Vagina (tissue), 2 donors: ENCODE measurements at places on chromosomes 6 and 20.
A peak's percentile ranks its signal among the peaks of the same experiment; 100 is the strongest.

- no peak overlapping the region for H3K27ac ChIP-seq
- H3K4me1 ChIP-seq = no peaks in the 10 kb centered on the region
- peaks cover 1% of the 10 kb centered on the region for H3K36me3 ChIP-seq
- DNase-seq = no peak
- H3K27me3 ChIP-seq = no peaks in the 10 kb centered on the region
- no peak overlapping the region for H3K4me3 ChIP-seq
Measured at GRCh38 chr6:24520929-24521546, 26.3 kb downstream of the ALDH5A1 start.

- no peaks in the 10 kb centered on the region for H3K36me3 ChIP-seq
- no peak for DNase-seq
- no peak overlapping the region for H3K4me3 ChIP-seq
Measured at GRCh38 chr6:125984311-125984710, 2.0 kb upstream of the TRMT11 start.

- no peak overlapping the region for H3K27ac ChIP-seq
- H3K27me3 ChIP-seq = no peaks in the 10 kb centered on the region
- no peak for DNase-seq
- H3K36me3 ChIP-seq = no peaks in the 10 kb centered on the region
- no peak overlapping the region for H3K4me3 ChIP-seq
- H3K4me1 ChIP-seq = no peaks in the 10 kb centered on the region
Measured at GRCh38 chr6:46963626-46964025, 41.9 kb upstream of the ADGRF5 start.

- no peaks in the 10 kb centered on the region for H3K36me3 ChIP-seq
- H3K4me3 ChIP-seq = no peak overlapping the region
- no peaks in the 10 kb centered on the region for H3K4me1 ChIP-seq
Measured at GRCh38 chr6:160102956-160103824, 18.4 kb upstream of the SLC22A1 start.

DNA sequence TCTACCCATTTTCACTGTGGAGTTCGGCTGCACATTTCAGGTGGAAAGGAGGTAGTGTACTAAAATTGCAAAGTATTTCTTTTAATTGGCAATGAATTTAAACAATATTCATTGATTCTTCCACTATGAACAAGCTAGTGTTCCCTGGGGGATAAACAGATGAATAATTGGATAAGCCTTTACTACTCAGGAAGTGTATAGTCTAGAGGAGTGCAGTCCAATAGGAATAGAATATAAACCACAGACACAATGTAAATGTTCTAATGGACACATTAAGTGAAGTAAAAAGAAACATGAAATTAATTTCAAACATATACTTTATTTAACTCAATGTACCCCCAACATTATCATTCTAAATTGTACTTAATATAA, 28.7 kb downstream of the SGK1 start:
- H3K4me1 ChIP-seq = peaks cover 16% of the 10 kb centered on the region
- H3K4me3 ChIP-seq = no peak overlapping the region
- H3K27me3 ChIP-seq = no peaks in the 10 kb centered on the region
- no peaks in the 10 kb centered on the region for H3K36me3 ChIP-seq

- H3K27me3 ChIP-seq = no peaks in the 10 kb centered on the region
- no peaks in the 10 kb centered on the region for H3K36me3 ChIP-seq
- H3K4me3 ChIP-seq = no peak overlapping the region
Measured at GRCh38 chr20:14950633-14951032, 613.2 kb upstream of the FLRT3 start.

- H3K4me1 ChIP-seq = peaks cover 65% of the 10 kb centered on the region
- no peak for DNase-seq
- H3K27me3 ChIP-seq = no peaks in the 10 kb centered on the region
Measured at GRCh38 chr20:47360297-47361056, 4.0 kb upstream of the ZMYND8 start.

- no peaks in the 10 kb centered on the region for H3K36me3 ChIP-seq
- no peak overlapping the region for H3K27ac ChIP-seq
- no peaks in the 10 kb centered on the region for H3K27me3 ChIP-seq
- H3K4me1 ChIP-seq = no peaks in the 10 kb centered on the region
- DNase-seq = no peak
Measured at GRCh38 chr6:51468704-51469103, 618.7 kb downstream of the PKHD1 start.

GRCh38 chr20:62952968-62953838, 694 bp downstream of the SLC17A9 start:
- no peaks in the 10 kb centered on the region for H3K36me3 ChIP-seq
- peak overlapping the region; percentile 86 for H3K27ac ChIP-seq
- H3K4me3 ChIP-seq = peak overlapping the region; percentile 38

DNA sequence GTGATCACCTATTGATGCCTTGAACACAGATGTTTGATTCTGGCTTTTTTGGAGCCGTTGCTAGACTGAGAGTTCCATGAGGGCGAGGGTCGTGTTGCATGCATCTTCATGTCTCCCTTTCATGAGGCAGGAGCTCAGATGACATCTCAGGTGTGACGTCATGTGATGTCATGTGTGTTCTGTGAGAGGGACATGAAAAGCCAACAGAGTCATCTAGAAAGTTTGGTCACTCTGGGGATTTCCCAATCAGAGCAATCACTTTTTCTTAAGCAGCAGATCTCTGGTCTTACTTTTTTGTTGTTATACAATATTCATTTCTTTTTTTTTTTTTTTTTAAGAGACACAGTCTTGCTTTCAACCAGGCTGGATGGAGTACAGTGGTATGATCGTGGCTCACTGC, 411.8 kb downstream of the PREX1 start:
- no peak for DNase-seq
- no peaks in the 10 kb centered on the region for H3K36me3 ChIP-seq
- no peak overlapping the region for H3K27ac ChIP-seq
- H3K4me3 ChIP-seq = no peak overlapping the region
- H3K27me3 ChIP-seq = no peaks in the 10 kb centered on the region

- no peaks in the 10 kb centered on the region for H3K36me3 ChIP-seq
- no peak for DNase-seq
- H3K4me3 ChIP-seq = peak overlapping the region; percentile 44
- no peak overlapping the region for H3K27ac ChIP-seq
Measured at GRCh38 chr6:165988302-165988756, 179.3 kb downstream of the TBXT start.

DNA sequence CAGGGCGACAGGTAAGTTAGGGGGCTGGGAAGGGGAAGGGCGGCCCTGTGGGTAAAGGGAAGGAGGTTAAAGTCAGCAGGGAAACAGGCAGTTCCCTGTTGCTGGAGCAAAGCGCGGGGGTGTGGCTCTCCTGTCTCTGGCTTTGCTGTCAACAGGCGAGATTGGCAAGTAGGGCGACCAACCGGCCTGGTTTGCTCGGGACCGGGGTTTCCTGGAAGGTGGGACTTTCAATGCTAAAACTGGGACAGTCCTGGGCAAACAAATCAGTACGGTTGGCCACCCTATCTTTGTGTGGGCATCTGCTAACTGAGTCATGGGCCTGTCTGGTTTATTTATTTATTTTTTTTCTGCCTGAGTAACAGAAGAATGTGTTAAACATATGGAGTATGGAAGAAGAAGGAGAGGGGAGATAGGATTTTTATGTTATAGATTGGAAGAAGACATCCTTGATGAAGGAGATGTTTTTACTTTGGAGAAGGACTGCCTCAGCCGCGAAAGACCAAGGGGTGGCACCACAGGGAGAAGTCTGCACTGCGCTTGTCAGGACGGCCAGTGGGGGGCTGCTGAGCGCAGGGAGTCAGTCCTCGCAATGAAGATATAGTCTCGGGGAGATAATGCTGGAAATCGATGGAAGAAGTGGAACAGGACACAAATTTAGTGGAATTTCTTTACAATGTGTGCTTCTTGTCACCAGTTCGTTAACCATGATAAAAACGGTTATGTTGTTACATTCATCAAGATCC, 43.4 kb upstream of the ESR1 start:
- peaks cover 5% of the 10 kb centered on the region for H3K4me1 ChIP-seq
- no peaks in the 10 kb centered on the region for H3K27me3 ChIP-seq
- peak overlapping the region; percentile 11 for H3K4me3 ChIP-seq
- H3K27ac ChIP-seq = peak overlapping the region; percentile 55
- peak; percentile 94 for DNase-seq

DNA sequence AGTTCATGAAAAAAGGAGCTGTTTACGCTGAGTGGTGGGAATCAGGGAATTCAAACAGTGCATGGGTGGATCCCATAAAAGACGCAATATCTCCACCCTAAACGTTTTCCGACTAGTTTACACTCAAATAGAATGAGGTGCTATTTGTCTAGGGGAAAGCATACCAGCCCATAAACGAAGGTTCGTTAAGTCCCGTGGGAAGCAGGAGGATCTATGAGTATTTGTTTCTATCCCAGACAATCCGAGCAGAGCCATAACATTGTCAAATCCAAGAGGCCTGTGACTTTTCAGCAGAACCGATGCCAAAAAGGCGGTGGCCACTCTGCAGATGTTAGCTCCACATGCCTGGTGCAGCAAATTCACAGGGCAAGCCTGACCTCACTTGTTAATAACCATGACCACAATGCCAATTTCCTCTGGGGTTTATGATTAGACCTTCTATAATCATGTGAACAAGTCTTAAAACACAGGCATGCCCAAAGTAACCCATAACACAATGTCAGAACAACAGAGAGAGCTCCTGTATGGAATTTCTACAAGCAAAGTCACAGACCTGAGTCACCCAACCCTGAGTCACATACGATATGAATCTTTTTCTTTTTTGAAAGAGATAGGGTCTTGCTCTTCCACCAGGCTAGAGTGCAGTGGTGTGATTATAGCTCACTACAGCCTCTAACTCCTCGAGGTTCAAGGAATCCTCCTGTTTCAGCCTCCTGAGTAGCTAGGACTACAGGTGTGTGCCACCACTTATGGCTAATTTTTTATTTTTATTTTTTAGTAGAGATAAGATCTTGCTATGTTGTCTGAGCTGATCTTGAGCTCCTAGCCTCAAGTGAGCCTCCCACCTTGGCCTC, 123.3 kb downstream of the KIF13A start:
- H3K4me1 ChIP-seq = peaks cover 72% of the 10 kb centered on the region
- H3K4me3 ChIP-seq = no peak overlapping the region
- no peak for DNase-seq
- no peaks in the 10 kb centered on the region for H3K27me3 ChIP-seq

DNA sequence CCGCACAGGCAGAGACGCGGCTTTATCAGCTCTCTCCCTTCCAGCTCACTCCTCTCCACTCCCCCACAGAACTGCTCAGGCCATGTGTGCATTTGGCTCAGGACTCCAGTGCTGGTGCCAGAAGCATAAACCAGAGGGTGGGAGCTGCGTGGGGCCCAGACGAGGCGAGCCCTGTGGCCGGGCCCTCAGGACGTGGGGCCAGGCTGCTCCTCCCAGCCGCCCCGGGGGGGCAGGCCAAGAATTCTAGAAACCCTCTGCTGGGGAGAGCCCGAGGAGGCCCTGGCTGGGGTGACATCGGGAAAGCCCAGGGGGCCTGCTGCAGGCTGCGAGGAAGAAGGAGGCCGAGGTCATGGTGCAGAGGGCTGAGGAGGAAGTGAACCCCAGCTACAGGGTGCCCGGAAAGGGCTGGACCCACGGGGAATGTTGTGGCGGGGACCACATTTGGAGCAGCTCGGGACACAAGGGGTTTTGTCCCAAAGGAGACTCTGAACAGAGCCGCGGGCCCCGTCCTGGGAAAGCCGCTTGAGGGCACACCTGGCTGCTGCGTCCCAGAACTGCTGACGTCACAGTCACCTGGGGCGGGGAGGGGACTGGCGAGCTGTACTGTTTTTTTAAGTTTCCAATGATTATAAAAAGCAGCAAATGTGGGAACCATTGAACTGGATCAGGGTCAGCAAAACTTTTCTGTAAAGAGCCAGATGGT, 107.1 kb downstream of the BANF2 start:
- H3K4me1 ChIP-seq = peaks cover 41% of the 10 kb centered on the region
- H3K4me3 ChIP-seq = peak overlapping the region; percentile 5
- no peaks in the 10 kb centered on the region for H3K27me3 ChIP-seq
- H3K36me3 ChIP-seq = no peaks in the 10 kb centered on the region

DNA sequence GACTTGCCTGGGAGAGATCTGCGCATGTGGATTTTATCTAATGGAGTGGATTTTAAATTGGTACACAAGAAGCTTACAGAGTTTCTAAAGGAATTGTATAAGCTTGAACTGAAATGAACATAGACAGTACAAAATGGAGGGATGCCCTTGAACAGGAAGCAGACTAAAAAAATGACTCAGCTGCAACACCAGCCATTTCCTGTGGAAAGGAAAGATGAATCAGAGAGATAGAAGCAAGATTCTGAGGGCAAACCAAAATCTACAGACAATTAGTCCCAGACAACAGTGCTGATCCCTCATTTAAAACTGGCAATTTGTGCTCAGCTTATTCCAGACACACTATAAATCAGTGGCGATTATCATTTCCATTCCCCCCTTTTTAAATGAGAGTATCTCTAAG, 114.6 kb upstream of the TCF21 start:
- no peak overlapping the region for H3K4me3 ChIP-seq
- H3K27me3 ChIP-seq = no peaks in the 10 kb centered on the region
- no peaks in the 10 kb centered on the region for H3K4me1 ChIP-seq
- no peak for DNase-seq
- no peaks in the 10 kb centered on the region for H3K36me3 ChIP-seq

GRCh38 chr6:158519761-158520160, 40.1 kb upstream of the TMEM181 start:
- DNase-seq = no peak
- H3K27me3 ChIP-seq = no peaks in the 10 kb centered on the region
- peaks cover 6% of the 10 kb centered on the region for H3K4me1 ChIP-seq
- H3K36me3 ChIP-seq = no peaks in the 10 kb centered on the region
- no peak overlapping the region for H3K27ac ChIP-seq

GRCh38 chr6:19876672-19877071, 39.5 kb downstream of the ID4 start:
- H3K27ac ChIP-seq = no peak overlapping the region
- H3K4me3 ChIP-seq = no peak overlapping the region
- no peaks in the 10 kb centered on the region for H3K27me3 ChIP-seq
- H3K4me1 ChIP-seq = no peaks in the 10 kb centered on the region

GRCh38 chr6:12196326-12196936, 93.7 kb upstream of the EDN1 start:
- no peaks in the 10 kb centered on the region for H3K4me1 ChIP-seq
- H3K27me3 ChIP-seq = no peaks in the 10 kb centered on the region
- no peak for DNase-seq
- H3K4me3 ChIP-seq = no peak overlapping the region
- no peak overlapping the region for H3K27ac ChIP-seq

DNA sequence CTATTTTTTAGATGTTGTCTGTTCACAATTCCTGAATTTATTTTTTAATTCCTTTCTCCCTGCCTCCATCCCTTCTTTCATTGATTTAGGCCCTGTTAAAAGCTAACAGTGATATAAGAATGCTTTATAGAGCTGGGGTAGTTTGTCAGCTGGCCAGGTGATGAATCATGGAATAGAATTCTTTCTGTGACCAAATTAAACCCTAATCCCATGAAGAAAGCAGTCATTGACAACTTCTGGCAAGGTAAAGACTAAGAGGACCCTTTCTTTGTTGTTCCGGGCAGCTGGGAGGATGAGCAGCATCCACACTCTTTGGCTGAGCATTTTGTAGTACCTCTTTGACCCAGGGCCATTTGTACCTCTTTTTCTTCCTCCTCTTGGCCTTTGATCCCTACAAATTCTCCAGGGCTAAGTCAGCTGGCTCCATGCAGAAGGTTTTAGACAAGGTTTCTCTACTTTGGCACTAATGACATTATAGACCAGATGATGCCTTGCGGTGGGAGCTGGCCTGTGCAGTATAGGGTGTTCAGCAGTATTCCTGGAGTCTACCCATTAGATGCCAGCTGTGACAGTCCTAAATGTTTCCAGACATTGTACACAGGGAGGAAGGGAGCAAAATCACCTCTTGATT, 102.9 kb downstream of the SLX4IP start:
- DNase-seq = no peak
- H3K36me3 ChIP-seq = no peaks in the 10 kb centered on the region
- H3K4me1 ChIP-seq = peaks cover 30% of the 10 kb centered on the region
- no peak overlapping the region for H3K4me3 ChIP-seq
